DMS79 treated with DMSO at 0.1 percent for 48 hours (cell line): ENCODE measurements at places on chromosomes 6 and 20.

DNA sequence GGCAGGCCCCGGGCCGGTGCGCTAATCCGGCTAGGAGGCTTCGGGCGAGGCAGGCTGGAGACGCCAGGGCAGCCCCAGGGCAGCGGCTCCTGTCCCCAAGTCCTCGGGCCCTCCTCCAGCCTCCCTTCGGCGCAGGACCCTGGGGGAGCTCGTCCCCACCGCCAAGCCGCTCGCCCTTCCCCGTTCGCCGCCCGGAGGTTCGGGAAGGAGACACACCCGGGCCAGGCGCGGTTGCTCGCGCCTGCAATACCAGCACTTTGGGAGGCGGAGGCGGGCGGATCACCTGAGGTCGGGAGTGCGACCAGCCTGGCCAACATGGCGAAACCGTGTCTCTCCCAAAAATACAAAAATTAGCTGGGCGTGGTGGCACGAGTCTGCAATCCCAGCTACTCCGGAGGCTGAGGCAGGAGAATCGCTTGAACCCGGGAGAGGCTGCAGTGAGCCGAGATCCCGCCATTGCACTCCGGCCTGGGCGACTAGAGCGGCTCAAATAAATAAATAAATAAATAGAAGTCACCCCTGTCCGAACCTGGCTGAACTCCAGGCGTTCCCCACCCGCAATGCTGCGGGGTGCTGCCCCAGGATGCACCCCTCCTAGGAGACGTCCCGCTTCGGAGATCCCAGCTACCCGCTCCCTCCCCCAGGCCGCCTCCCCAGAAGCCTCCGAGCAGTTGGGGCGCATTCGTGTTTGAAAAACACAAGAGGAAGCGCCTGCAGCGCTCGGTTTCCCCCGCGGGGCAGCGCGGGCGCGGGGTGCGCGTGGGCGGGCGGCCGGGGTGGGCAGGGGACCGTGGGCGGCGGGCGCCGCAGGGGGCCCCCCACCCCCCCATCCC is 27.5 kb downstream of the SERPINB9 start:
- no peak for DNase-seq

GRCh38 chr20:24948939-24949679 is at the start of gene CST7:
Gene CST7, plus strand, starts transcription at chr20:24949269. Its CDS starts 237 bp downstream, at chr20:24949506.
- DNase-seq = no peak

DNA sequence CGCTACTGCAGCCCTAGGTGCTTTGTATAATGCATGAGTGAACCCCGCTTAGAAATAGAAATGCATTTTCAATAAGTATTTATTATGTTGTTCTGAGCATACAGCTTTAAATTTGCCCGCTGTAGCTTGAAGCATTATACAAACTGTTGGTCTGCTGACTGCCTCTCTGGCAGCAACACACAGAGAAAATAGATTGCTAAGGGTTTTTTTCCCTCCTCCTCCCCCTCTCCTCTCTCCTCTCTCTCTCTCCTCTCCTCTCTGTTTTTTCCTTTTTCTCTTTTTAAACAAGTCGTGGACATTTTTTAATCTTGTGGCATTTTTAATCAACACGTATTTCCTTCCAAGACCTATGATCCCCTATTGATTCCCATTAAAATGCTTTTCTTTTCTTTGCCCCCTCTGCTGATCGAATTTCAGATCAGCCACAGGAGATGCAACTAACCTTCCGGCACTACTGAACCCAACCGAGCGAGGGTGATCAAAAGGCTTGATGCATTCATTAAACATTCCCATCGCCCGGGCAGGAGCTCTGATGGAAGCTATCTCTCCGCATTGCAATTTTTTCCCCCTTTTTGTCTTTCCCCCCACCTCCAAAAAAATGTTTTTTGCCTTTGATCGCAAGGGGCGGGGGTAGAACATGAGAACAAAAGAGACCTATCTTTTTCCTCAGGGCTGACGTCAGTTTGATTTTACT is 90.7 kb upstream of the ARID1B start:
- peak; percentile 97 for DNase-seq

GRCh38 chr6:155152211-155153076 is 111.4 kb upstream of the CLDN20 start:
- DNase-seq = no peak

GRCh38 chr6:105250533-105250932 is 70.7 kb upstream of the POPDC3 start:
- no peak for DNase-seq

- DNase-seq = no peak
These were observed 9.5 kb upstream of the RAMACL start for GRCh38 chr6:166595949-166596348.

DNA sequence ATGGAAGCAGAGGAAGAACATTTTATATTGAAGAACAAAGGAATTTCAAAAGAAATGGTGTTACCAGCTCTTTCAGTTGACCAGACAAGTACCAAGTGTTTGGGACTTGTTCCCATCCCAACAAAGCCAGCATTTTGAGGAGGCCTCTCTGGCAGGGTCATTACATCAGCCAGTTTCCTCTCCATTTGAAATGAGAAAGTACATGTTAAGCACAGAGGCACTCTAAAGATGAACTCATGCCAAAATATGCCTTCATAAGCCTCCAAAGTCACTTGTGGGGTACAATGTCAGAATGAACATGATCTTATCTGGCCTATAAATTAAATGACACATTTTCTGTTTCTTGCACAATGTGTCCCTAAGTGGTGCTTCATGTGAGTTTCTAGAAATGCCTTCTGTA is 223.9 kb downstream of the PRL start:
- DNase-seq = peak; percentile 94

DNA sequence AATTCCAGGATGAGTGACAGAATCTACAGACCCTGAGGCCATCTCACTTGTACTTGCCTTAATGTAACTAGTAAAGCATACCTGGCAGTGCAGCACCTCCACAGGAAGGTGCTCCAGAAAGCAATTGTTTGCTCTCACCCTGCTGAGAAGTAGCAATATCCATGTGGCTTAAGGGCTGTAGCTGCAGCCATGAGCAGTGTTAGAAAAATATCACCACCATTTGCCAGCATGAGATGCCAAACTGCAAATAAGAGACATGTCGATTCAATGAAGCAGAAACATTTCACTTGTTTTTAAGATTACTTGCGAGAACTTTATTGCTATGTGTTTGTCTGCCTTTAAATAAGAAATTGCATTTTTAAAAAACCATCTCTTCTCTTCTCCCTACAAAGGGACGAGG is 151.5 kb downstream of the PRL start:
- DNase-seq = peak; percentile 92

DNA sequence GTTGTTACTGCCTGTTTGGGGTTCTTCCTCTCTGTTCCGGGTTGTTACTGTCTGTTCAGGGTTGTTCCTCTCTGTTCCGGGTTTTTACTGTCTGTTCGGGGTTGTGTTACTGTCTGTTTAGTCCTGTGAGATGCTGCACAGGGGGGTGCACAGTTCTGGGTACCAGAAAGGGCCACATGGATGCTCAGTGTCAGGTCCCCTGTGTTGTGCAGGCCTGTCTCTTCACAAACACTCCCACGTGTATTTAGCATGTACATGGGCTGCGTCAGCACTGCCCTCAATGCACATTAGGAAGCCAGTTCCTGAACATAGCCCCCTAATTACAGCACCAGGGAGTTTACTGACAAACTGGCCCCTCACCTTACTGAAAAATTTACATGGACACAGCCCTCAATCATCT is 118.5 kb downstream of the DLL1 start:
- DNase-seq = no peak

DNA sequence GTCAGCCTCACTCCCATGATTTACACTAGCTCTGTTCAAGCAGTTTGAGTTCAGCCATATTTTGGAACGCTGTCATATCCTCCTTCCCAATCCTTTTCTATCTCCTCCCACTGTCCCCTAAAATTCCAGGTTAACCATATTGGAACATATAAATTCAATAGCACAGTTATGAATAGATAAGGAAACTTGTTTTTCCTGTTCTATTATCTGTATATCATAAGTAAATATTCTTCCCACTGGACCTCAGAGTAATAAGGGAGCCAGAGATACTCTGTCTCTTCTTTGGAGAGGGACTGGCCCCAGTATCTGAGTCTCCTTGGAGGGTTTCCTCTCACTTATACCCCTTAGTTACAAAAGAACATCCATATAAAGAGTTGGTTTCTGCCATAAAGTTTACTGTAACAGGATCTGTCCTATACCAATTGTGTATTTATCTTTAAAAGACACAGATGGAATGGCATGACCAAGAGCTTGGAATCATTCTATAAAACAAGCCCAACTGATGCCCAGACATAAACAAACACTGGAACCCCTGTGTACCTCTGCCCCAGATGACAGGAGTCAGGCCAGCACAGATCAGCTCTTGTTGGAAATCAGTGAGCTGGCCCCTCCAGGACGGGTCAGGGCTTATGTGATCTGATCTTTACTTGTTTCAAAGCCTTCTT is 67.1 kb downstream of the EPB41L2 start:
- DNase-seq = no peak

DNA sequence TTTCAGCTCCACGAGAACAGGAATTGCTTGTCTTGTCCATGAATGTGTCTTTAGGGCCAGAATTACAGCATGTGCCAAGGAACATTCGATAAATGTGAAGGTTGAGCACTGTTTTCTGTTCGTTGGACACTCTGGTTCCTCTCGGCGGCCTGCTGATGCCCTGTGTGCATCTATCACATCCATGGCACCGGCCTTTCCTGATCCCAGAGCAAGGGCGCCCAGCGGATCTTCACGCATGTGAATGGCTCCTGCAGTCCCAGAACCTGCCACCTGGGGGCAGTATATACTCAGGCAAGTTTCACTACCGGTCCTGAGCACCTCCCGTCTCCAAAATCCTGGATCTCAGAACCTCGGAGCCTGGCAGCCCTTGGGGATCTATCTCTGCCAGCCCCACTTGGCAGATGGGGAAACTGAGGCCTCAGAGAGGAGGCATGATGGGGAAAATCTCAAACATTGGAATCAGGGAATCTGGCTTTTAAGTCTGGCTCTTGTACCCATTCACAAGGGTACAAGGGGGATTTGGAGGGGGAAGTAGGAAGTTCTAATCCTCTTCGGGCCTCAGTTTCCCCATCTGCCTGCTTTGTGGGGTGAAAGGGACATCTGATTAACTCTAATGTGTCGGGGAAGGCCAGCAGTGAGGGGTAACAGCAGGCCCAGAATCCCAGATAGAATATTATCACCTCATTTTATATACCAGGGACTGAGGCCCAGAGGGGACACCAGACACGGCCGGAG is 4.3 kb upstream of the CEBPB start:
- DNase-seq = peak; percentile 65

- DNase-seq = no peak
These were observed 19.5 kb downstream of the KATNA1 start for GRCh38 chr6:149628875-149629510.

DNA sequence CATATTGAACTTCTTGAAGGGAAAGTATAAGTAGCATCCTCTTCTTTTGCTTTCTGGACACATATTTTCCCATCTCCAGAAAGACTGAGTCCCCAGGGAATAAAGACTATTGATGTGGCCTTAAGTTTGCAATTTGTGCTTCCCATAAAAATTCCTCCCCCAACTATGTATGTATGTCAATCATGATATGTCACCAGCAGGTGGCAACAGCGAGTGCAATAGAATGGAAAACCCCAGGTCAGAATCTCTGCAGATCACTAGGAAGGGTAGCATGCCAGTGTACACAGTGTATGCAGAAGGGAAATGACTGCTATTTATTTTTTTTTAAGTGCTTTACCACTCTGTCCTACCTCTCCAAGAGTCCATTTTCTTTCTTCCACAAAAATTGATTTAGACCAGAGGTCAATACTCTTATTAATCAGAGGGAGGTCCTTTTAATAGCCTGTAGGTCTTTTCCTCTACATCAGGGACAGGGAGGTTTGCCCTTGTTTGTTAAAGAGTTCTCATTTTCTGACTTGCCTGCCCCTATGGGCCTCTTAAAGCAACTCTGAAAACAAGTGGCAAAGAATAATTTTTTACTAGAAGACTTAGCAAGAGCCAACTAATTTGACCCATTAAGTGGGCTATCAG is 61.4 kb downstream of the BMP2 start:
- peak; percentile 16 for DNase-seq

GRCh38 chr6:139858429-139858828 is 484.0 kb upstream of the CITED2 start:
- DNase-seq = no peak

DNA sequence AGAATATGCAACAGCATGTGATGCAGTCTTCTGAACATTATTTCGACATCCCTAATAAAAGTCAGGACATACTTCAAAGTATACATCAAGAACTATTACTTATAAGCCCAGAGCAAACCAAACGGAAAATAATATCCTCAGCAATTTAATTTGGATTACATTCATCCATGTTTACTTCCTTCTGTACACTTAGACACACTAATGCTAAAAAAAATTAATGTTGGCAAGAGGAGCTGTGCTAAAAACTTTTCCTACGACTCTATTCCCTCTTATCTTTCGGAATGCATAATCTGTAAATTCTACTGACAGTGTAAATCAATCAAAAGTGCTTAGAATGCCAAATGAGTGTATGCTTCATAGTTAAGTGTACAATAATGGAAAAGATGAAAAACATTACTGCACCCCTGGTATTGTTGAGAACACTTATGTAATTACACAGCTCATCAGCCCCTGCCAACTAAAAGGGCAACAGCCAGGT is 301.2 kb upstream of the HSF2 start:
- DNase-seq = no peak

DNA sequence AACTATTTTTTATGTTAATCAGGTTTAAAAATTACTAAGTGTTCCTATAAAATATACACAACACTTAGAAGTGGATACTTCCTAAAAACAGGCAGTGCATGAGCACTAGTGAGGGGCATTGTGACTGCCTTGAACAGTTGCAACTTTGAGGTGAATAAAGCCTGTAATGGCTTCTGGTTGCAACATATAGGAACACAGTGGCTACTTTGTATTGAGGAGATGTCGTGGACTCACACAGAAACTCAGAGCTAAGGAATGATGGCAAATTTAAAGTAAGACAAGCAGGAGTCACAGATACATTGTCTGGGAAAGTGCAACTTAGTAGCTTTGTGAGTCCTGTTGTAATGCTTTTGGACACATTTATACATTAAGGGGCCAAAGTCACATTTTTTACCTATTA is 861 bp upstream of the HLA-A start:
- no peak for DNase-seq
